Stimulated activated CD8-positive, alpha-beta memory T cell treated with anti-CD3 and anti-CD28 coated beads, Interleukin-4, amount 100 ng/mL, for 24 hours (primary cell): ENCODE measurements at places on chromosomes 3 and 15.

DNA sequence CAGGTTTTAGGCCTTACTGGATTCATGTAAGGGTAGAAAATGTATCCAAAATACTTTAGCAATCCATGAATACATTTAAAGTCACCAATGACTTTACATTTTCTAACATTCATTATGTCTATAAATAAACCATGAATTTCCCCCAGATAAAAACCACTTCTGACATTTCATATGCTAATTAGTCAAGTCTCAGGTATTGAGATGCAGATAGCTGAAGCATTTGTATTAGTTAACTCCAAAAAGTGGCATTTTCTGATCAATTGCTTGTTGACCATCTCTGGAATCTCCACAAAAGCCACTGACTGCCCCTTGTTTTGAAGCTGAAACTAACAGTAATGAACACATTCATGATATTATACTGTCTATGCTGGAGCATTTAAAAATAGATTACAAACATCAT is 68.4 kb upstream of the RAP2B start:
- no peak for DNase-seq

DNA sequence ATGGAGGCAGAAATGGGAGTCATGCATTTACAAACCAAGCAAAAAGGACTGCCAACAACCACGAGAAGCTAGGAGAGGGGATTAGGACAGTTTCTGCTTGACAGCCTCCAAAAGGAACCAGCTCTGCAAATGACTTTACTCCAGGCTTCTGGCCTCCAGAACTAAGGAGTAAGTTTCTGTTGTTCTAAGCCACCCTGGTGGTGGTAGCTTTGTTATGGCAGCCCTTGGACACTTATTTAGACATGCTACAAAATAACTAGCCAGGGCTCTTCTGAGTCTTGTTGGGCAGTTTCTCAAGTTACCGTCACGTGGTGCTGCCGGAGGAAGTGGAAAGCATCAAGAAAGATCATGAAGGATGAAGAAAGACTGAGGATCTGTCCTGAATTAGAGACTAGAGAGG is 386.5 kb downstream of the LRTM1 start:
- no peak for DNase-seq

DNA sequence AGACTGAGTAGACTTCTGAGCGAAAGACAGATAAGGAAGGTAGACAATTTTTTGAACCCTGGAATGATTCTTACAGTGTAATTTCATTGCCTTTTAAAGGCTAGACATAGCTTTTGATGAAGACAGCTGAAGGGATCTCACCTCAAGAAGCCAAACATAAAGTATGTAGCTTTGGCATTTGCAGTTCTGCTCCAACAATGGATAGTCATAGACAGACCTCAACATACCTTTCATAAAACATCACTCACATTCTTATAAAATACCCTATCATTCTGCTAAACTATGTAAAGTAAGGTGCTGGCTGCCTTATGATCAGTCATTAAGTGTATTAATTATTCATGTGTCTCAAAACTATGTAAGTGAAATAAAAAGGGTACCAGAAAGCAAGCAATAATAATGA is 70.0 kb downstream of the UBE3A start:
- no peak for DNase-seq

- DNase-seq, result no peak
Measured at GRCh38 chr15:68379759-68380290, 52.1 kb downstream of the ITGA11 start.

DNA sequence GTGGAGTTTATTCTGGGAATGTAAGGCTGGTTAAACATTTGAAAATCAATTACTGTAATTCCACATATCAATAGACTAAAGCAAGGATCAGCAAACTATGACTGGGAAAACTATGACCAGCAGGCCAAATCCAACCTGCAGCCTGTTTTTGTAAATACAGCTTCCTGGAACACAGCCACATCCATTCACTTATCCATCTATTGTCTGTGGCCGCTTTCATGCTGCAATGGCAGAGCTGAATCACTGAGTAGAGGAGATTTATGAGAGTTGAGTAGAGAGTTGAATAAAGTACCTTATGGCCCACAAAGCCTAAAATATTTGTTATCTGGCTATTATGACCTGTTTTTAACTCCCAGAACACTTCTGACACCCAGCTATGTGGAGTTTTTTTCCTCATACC is 12.2 kb downstream of the MYLK start:
- no peak for DNase-seq

GRCh38 chr3:155252535-155252934 is 40.9 kb downstream of the STRIT1 start:
- DNase-seq, result no peak

GRCh38 chr3:108414007-108414406 is 96.4 kb downstream of the MYH15 start:
- DNase-seq, result no peak

DNA sequence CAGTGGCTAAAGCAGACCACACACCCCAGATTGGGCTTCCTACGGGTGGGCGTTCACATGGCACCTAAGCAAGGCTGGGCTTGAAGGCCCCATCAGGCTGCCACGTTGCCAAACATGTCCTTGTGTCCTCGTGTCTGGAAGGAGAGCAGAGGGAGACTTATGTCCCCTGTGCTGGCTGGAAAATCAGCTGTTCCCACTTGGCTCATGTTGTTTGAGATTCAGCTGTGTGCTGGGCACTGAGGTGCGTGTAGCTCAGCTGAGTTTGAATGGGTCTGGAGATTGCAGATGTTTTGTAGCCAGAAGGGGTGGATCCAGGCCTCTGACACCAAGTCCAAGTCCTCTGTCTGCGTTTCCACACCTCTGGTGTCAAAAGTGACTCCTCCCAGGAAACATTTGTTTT is 34.6 kb downstream of the RLBP1 start:
- DNase-seq, result no peak

GRCh38 chr3:4406746-4407568 is 60.1 kb downstream of the SUMF1 start:
- no peak for DNase-seq

DNA sequence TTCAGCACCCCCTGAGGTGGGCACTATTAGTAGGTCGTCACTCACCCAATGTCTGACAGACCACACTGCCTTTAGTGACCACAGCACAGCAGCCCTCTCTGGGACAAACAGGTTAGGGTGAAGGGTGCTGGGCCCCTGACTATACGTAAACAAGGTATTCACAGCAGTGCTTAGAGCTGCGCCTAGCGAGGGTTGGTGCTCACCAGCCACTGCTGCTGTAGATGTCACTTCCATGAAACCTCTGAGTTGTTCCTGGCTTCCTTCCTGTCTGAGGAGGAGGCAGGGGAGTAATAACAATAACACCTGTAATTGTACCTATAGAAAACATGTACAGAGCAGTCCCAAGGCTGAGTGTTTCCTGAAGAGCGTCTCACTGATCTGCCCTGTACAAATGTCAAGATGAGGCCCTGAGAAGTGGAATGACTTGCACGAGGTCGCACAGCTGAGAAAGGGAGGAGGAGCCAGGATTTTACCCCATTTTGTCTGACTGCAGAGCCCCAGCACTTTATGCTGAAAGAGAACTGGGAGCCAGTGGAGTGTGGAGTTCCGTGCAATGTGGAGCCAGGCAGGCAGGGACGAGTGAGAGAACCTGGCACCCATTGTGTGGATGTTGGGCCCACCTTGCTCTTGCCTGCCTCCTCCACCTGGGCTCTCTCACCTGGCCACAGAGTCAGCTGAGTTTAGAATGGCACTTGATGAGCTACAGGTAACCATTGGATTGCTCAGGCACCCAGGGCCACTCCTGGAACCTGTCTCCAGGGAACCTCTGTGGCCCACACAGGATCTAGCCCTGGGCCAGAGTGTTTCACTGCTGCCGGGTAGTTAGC is 93.8 kb downstream of the DNAJB8 start:
- DNase-seq, result no peak

- peak; percentile 49 for DNase-seq
Measured at GRCh38 chr3:189041482-189042090, 130.2 kb upstream of the TPRG1 start.

GRCh38 chr3:5811016-5811415 is 623.5 kb downstream of the EDEM1 start:
- DNase-seq, result no peak

GRCh38 chr3:49602877-49603411 is 48.7 kb downstream of the BSN start:
- peak; percentile 21 for DNase-seq

- no peak for DNase-seq
Measured at GRCh38 chr3:66098436-66098835, 59.7 kb upstream of the MAGI1 start.

GRCh38 chr3:104145164-104145563 is 1221.5 kb upstream of the ALCAM start:
- no peak for DNase-seq

- DNase-seq, result no peak
Measured at GRCh38 chr3:84991422-84991900, 32.7 kb downstream of the CADM2 start.

- no peak for DNase-seq
Measured at GRCh38 chr3:64064804-64065203, 41.5 kb upstream of the PSMD6 start.

DNA sequence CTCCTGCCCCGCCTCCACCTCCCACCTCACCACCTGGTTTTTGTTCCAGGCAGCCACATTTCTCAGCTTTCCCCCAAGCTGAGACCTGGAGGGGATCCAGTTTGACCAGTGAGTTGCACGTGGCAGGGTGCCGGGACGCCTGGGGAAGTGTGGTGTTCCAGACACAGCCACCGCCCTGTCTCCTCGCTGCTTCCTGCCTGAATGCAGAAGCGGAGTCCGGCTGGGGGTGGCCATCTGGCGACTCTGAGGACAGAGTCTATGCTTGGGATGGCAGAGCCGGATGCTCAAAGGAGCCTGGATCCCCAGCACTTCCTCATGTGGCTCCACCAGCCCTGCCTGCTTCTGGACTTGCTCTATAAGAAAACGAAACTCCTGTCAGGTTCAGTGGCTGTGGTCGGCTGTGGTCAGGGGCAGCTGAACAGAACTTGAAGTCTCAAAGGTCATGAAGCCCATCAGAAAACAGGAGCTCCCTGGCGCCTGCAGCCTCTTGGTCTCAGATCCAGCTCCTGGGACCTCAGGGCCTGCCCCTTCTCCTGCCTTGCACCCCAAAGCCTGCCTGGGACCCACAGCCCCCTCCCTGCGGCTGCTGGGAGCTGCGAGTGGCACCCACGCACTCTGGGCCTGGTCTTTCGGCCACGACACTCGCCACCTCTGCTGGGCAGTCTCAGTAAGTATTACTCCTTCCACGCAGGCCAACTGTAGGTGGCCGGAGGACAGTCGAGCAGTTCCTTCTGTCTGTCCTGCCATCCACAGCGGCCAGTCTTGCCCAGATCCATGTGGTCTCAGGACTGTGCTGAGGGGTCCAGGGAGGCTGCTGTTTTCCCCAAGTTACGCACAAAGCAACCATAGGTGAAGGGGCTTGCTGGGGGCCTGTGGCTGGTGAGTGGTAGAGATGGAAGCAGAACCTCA is 112.8 kb upstream of the MEF2A start:
- no peak for DNase-seq

- DNase-seq, result no peak
Measured at GRCh38 chr15:62653122-62653521, 389.4 kb upstream of the TPM1 start.

DNA sequence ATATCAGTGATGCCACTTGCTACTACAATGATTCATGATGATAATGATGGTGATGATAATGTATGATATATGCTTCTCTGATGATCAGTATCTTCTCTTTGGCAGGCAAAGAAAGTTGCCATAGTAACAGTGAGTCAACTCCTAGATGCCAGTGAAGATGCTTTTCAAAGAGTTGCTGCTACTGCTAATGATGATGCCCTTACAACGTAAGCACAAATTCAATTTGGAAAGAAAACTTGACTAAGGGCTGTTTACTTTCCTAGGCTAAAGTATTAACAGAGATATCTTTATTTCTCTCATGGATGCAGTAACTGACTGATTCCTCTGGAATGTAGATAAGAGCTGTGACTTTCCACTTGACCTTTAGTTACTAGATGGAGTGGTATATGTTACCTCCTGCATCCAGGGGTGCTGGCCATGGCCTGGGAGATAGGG is 27.8 kb downstream of the ADGRG7 start:
- no peak for DNase-seq

- DNase-seq, result no peak
Measured at GRCh38 chr3:139355891-139356290, 12.1 kb downstream of the MRPS22 start.

DNA sequence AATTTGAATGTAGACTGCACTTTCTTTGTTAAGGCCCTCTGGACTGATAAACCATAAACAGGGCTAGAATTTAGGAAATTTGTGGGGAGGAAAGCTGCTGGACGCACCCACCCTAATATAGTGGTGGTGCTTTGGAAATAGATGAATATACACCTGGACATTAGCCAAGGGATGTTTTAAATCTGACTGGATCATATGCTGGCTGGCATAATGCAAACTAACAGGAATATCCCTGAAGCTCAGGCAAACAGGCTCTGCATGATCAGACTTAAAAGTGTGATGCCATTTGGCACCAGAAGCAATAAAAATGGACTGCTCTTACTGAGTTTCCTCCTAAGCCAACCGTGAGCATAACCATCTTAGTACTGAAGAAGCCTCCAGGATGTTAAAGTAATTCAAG is 465.8 kb upstream of the ROBO1 start:
- no peak for DNase-seq

DNA sequence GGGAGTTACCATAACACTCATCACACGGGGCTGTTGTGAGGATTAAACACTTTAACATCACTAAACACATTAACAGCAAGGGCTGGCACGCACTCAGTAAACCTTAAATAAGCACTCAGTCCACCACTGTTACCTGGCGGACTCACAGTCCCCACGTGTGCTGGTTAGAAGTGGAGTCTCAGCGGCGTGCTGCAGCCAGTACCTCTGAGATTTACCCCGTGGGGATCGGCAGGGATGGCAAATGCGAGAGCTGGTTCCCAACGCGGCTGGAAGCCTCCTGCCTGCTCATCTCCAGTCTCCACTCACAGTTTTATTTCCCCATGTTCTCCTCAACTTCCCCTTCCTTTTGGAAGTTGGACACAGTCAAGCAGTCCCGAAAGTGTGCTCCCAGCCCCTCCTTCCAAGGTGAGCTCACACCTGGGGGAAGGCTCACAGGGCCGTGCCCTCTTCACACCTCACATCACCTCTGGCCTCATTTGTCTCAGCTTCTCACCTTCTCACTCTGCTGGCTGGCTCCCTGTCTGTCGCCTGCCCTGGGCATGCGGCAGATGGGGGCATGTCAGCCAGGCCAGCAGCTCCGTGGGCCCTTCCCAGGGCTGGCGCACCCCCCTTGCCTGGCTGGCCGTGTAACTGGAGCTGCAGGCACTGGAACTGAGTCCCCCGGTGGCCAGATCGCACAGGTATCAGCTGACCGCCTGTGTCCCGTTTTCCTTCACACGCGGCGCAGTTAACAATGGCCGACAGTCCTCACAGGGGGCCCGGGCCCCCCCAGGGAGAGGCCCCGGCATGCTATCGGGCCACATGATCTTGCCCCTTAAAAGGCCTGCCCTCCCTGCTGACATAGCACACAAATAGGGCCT is 87.1 kb downstream of the WNT7A start:
- no peak for DNase-seq
